ENCODE measurements at places on chromosomes 11 and 22.

DNA sequence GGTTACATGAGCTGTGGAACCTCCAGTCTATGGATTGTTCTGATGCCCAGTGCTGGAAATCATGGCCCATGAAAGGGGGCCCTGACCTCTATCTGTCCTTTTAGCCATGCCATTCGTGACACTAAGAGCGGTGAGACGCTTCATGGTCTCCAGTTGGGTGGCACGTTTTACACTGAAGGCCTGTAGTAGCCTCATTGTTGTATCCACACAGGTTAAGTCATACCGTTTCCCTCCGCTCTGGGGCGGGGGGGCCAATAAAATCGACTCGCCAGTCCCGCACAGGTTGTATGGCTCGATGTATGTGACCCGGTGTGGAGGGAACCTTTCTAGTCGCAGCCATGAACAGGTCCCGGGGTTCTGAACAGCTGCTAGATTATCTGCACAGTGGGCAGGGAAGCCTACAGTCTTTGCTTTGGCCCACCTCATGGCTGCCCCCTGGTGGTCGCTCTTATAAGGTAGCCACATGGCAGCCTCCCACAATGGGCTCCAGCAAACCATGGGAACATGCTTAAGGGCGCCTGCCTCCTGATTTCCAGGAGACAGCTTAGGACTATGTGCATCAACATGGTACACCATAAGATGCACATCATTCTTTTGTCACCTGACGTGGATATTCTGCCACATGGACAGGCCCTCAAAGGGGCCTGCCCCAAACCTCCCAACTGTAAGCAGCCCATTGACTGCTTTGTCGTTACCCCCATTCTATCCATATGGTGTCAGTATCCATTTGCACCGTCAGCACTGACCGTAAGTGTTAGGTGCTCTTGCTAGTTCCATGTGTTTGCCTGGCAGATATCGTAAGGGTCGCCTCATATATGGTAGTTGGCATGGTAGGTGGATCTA lies 19.7 kb upstream of the APOL3 start:
- no peak for DNase-seq

GRCh38 chr22:37529652-37530345 lies 10.6 kb upstream of the CARD10 start:
- DNase-seq = peak; percentile 80

DNA sequence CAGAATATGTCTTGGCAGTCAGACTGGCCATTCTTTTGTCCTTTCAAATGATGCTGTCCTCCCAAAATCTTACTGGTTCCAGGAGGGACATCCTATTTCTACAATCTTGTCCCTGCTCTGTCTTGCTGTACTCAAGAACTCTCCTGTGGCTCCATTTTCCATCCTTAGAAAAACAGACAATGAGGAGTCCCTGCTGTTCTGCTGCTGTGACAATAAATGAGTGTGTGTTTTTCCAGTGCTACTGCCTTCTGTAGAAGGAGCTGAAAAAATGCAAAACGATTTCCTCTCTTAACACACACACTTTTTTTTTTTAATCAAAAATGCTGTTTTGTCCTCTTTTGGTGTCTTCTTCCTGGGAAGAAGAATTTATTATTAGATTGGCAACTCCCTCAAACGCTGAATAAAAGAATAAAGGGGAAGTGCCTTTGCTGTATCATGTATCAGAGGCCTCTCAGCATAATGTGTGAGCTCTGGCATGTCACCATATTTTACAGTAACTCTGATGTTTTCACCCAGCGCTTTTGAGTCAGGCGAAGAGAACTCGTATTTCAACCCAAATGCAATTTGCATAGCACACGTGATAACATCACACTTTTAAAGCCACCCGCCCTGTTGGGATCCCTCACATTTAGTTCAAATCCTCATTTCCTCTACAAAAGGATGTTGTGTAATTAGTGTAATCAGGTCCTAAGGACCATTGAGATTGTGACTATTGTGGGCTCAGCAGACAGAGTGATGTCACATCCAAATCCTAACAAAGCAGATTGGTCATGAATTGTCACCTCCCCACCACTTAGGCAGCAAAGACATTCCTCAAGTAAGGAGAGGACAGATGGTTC lies 496.0 kb upstream of the LARGE1 start:
- no peak for DNase-seq

GRCh38 chr11:91700854-91701253 lies 523.8 kb upstream of the FAT3 start:
- no peak for DNase-seq
